ENCODE measurements at places on chromosomes 16 and 17.

GRCh38 chr17:2063261-2064146, 8.6 kb downstream of the HIC1 start:
- no peak for DNase-seq

- no peak for DNase-seq
Measured at GRCh38 chr16:471353-472198, 46.1 kb downstream of the RAB11FIP3 start.

- no peak for DNase-seq
Measured at GRCh38 chr17:81336930-81337325, 41.8 kb upstream of the SLC38A10 start.

DNA sequence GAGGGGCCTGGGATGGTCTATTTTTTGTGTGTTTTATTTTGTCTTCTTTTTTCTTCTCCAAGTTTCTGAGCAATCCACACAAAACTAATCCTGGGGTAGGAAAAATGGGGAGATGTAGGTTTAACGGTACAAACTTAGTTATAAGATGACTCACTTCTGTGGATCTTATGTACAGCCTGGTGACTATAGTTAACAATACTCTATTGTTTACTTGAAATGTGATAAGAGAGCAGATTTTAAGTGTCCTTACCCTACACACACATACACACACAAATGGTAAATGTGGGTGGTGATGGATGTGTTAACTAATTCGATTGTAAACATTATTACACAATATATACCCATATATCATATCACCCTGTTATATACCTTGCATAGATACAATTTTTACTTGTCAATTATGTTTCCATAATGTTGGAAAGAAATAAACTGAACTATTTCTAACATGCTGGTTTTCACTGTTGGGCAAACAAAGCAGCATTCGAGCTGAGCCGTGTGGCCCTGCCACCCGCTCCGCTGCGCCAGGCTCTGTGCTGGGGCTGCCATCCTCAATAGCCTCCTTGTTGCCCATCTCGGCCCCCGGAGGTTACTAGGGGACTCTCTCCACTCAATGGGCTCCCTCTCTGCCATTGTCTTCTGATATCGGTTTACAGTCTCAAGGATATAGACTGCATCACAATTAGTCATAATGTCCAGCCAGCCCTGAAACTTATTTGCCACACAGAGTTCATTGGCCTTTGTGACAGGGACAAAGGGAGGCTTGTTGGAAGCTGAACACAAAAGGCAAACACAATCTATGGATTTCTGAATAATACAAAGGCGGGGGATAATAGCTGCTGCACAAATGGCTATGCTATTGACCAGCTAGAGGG, 380.3 kb upstream of the MAF start:
- DNase-seq: no peak

GRCh38 chr17:40345161-40345993, 19.2 kb downstream of the GJD3 start:
- DNase-seq: no peak

GRCh38 chr16:74698222-74698621, 2.4 kb downstream of the MLKL start:
- DNase-seq: no peak
